Left ventricle myocardium inferior (tissue), 1 donor: ENCODE measurements at places on chromosomes 7 and 10. TPM values are rescaled to one million over a fixed set of nuclear protein-coding genes. Genes with fewer than 3 reads are reported as not detected.
A peak's percentile ranks its signal among the peaks of the same experiment; 100 is the strongest.

DNA sequence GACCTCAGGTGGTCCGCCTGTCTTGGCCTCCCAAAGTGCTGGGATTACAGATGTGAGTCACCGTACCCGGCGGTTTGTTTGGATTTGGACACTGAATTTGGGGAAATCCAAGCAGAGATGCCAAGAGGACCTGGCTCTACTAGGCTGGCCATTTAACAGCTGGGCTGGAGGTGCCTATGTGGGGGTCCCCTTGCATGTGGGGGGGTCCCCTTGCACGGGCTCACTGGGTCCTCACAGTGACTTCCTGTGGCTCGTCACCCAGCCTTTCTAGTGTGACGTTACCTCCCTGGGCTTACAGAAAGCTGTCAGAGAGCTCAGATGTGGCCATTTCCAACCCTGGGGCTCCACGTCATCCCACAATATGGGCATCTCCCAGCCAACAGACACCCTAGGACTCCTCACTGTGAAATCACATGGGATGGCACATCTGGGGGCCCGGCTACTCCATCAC is 49.3 kb upstream of the GNA12 start:
- no peak overlapping the region for H3K27ac ChIP-seq
- H3K4me1 ChIP-seq = no peaks in the 10 kb centered on the region
- peaks cover 65% of the 10 kb centered on the region for H3K27me3 ChIP-seq
- no peak for DNase-seq
- H3K36me3 ChIP-seq = no peaks in the 10 kb centered on the region
- no peak overlapping the region for H3K4me3 ChIP-seq

DNA sequence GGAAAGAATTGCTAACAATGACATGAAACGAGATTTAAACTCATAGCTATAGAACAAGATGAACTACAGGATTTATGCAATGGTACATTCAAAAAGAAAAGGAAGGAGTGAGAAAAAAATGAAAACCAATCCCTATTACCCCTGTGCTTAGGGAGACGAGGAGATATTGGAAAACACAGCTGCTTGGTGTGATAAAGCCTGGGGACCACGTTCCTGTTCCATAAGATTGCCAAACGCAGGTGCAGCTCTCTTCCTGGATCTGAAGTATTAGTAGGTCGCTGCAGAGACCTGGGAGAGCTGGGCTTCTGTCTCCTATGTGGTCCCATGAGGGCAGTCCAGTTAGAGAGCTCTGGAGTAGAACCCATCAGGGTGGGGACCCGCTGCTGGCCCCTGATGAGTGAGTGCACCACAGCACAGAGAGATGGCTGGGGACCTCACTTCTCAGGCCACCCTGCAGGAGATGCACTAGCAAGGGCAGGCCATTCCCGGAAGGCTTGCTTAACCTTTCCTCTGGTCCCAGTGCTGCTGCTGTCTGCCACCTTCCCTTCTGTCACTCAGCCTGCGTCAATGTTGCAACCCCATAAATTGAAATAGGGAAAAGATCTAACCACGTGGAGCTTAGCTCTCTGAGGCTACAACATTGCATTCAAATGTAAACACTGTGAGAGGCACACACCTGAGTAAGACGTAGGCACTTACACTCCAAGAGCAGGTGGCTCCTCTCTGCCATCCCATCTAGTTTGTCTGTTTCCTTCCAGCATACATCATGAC is 57.9 kb downstream of the MTPN start:
- H3K36me3 ChIP-seq = no peaks in the 10 kb centered on the region
- H3K4me3 ChIP-seq = no peak overlapping the region
- H3K27ac ChIP-seq = no peak overlapping the region
- no peaks in the 10 kb centered on the region for H3K27me3 ChIP-seq
- peaks cover 13% of the 10 kb centered on the region for H3K4me1 ChIP-seq

GRCh38 chr10:106493226-106493625 is 671.3 kb downstream of the SORCS1 start:
- no peak for DNase-seq
- H3K27ac ChIP-seq = no peak overlapping the region
- H3K27me3 ChIP-seq = no peaks in the 10 kb centered on the region
- no peak overlapping the region for H3K4me3 ChIP-seq
- no peaks in the 10 kb centered on the region for H3K36me3 ChIP-seq
- no peaks in the 10 kb centered on the region for H3K4me1 ChIP-seq

GRCh38 chr7:8443576-8444467 is 10.4 kb downstream of the NXPH1 start:
- peaks cover 97% of the 10 kb centered on the region for H3K27me3 ChIP-seq
- no peaks in the 10 kb centered on the region for H3K36me3 ChIP-seq
- no peak overlapping the region for H3K27ac ChIP-seq
- DNase-seq = no peak

DNA sequence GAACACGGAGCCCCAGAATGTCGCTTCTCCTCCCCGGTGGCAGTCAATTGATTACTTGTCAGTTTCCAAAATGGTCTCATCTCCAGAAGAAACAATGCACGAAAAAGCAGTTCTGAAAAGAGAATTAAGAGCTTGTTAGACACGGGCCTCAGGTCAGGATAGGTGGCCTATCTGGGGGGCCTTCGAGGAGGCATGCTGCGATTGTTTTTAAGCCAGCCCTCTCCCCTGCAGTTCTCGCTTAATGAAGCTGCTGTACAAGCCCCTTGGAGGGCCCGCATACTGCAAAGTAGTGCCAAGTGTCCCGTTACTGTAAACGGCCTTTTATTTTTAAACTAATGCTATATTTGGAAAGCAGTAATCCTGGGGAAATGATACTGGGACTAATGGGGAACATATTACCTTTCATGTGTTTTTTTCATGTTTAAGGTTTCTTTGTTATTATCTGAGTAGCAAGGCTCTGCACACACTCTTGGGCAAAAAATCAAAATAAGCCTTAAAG is 114.8 kb upstream of the TCF7L2 start:
- H3K4me1 ChIP-seq = peaks cover 19% of the 10 kb centered on the region
- H3K36me3 ChIP-seq = no peaks in the 10 kb centered on the region
- no peaks in the 10 kb centered on the region for H3K27me3 ChIP-seq
- no peak for DNase-seq

DNA sequence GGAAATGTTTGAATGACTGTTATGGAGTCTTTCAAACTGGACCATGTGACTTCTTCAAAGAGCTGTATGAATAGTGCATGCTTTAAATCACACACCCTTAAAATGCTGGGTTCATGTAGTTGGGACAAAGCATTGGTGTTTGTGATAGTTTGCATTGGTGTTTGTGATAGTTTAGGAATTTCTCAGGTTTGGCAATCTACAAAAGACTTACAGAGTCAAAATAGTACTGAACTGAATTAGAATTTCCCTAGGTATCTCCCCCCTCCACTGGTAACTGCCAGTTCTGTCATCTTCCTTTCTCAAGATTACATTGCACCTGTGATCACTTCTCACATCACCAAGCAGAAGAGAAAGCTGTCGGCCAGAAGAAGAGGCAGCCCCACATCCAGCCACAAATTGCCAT is 261.1 kb downstream of the GATA3 start:
- H3K27me3 ChIP-seq = peaks cover 6% of the 10 kb centered on the region
- no peak overlapping the region for H3K27ac ChIP-seq
- H3K36me3 ChIP-seq = no peaks in the 10 kb centered on the region
- no peaks in the 10 kb centered on the region for H3K4me1 ChIP-seq
- no peak overlapping the region for H3K4me3 ChIP-seq

DNA sequence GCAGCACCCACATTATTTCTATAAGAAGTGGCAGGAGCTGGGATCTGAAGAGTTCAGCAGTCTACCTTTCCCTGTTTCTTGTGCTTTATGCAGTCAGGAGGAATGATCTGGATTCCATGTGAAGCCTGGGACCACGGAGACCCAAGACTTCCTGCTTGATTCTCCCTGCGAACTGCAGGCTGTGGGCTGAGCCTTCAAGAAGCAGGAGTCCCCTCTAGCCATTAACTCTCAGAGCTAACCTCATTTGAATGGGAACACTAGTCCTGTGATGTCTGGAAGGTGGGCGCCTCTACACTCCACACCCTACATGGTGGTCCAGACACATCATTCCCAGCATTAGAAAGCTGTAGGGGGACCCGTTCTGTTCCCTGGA is 874 bp upstream of the RBP3 start:
- H3K4me1 ChIP-seq = no peaks in the 10 kb centered on the region
- H3K27ac ChIP-seq = no peak overlapping the region
- no peak for DNase-seq
- peaks cover 11% of the 10 kb centered on the region for H3K27me3 ChIP-seq
- H3K4me3 ChIP-seq = no peak overlapping the region

DNA sequence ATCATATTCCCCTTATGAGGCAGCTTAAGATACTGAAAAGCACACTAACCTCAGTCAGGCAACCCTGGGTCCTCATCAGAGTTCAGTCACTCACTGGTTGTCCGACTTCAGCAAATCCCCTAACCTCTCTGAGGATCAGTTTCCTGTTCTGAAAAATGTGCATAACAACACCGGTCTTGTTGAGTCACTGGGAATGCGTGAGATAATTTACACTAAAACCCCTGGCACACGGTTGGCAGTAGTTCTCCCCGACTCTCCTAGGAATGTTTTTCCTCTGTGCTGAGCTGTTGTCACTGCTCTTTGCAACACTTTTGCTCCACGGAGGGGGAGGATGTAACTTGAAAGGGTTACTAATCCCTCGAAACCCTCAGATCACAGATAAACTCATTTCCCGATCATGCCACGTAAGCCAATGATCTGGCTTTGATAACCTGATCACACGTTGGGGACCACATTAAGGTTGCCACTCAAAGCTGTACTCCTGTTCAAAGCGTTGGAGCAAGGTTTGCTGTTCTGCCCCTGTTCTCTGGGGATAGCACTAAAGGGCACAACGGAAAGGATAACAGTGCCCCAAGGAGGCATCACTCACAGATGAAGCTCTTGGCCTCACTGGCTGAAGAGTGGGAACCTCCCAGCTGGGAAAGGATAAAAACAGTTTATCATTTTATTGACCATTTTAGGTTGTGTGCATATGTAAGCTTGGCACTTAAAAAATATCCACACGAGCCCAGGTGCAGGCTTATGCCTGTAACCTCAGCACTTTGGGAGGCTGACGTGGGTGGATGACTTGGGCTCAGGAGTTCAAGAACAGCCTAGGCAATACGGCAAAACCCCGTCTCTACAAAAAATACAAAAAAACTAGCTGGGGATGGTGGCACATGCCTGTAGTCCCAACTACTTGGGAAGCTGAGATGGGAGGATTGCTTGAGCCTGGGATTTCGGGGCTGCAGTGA is 5.0 kb upstream of the RBM17 start:
- no peak for DNase-seq
- H3K4me3 ChIP-seq = no peak overlapping the region
- peak overlapping the region; percentile 54 for H3K27ac ChIP-seq

DNA sequence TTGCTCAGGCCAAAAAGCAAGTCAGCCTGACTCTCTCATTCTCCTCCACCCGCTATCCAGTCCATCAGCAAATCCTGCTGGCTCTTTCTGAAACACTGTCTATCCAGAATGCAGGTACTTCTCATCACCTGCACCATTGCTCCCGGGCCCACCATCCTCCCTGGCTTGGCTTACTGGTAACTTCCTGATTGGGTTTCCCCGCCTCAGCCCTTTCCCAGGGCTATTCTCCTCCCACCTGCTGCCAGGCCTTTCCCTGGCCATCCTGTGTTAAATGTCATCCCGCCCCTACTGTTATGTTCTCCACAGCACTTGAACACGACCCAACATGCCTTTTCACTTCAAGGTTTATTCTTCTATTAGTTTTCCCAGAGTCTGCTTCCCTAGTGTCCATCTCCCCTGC is 124.0 kb downstream of the CNNM2 start:
- no peaks in the 10 kb centered on the region for H3K27me3 ChIP-seq
- H3K36me3 ChIP-seq = no peaks in the 10 kb centered on the region
- no peak overlapping the region for H3K4me3 ChIP-seq
- no peak overlapping the region for H3K27ac ChIP-seq
- no peak for DNase-seq

- no peaks in the 10 kb centered on the region for H3K27me3 ChIP-seq
- peaks cover 12% of the 10 kb centered on the region for H3K36me3 ChIP-seq
- DNase-seq = no peak
- peaks cover 61% of the 10 kb centered on the region for H3K4me1 ChIP-seq
- peak overlapping the region; percentile 72 for H3K27ac ChIP-seq
Measured at GRCh38 chr7:96235281-96235680, 86.6 kb downstream of the SLC25A13 start.

- H3K27ac ChIP-seq = no peak overlapping the region
- no peaks in the 10 kb centered on the region for H3K4me1 ChIP-seq
- no peaks in the 10 kb centered on the region for H3K36me3 ChIP-seq
- no peak overlapping the region for H3K4me3 ChIP-seq
Measured at GRCh38 chr7:13279854-13280435, 592.5 kb downstream of the ARL4A start.

GRCh38 chr7:126979722-126980121 is 273.0 kb downstream of the GRM8 start:
- no peak overlapping the region for H3K4me3 ChIP-seq
- no peaks in the 10 kb centered on the region for H3K4me1 ChIP-seq
- H3K27ac ChIP-seq = no peak overlapping the region
- no peaks in the 10 kb centered on the region for H3K36me3 ChIP-seq
- no peak for DNase-seq

DNA sequence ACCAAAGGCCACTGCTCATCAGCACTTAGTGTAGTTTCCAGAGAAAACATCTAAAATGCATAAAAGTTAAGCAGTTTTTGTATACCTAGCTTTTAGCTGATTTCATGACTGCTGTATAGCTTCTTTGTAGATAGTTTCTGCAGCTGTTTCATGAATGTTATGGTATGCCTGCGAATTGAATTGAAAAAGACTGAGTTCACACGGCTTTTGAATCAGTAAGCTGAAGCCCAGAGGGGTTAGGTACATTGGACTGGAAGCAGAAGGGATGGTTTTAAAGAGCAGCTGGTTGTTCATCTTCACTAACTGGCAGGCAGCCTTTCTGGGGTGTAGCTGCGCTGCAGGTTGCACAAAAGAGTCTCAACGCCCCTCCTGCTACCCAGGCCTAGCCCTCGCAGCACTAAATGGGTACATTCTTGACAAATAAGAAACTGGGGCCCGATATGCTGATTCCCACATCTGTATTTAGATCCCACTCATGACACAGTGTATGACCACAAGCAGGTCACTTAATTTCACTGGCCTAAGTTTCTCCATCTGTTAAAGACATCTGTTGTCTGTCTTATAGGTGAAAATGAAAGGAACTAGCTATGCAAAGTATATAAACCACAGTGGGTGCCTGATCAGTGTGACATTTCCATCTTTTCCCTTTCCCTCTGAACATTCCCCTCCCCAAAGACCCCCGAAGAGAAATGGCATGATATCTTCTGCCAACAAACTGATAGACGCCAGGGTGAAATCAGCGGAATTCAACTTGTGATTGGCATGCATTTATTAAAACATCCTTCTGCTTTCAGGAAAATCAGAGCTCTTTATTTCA is 85.9 kb upstream of the AGBL3 start:
- DNase-seq = no peak
- H3K27ac ChIP-seq = peak overlapping the region; percentile 41
- H3K4me3 ChIP-seq = no peak overlapping the region
- peaks cover 80% of the 10 kb centered on the region for H3K4me1 ChIP-seq

GRCh38 chr10:60043561-60044241 is 137.3 kb upstream of the CCDC6 start:
- no peaks in the 10 kb centered on the region for H3K27me3 ChIP-seq
- H3K27ac ChIP-seq = no peak overlapping the region
- H3K4me3 ChIP-seq = no peak overlapping the region
- no peak for DNase-seq
- no peaks in the 10 kb centered on the region for H3K4me1 ChIP-seq
- no peaks in the 10 kb centered on the region for H3K36me3 ChIP-seq

Gene MYO1G
- 0.77 TPM for total RNA-seq

Gene CXCL12
- 130 TPM for total RNA-seq

Gene DMBT1
- 0.44 TPM for total RNA-seq

Gene SLC13A1
- not detected for total RNA-seq

Gene LOXL4
- 1.4 TPM for total RNA-seq

Gene STAG3
- total RNA-seq = 0.74 TPM

Gene PHYHIPL
- total RNA-seq = 0.11 TPM

Gene TAS2R40
- total RNA-seq = not detected
